ENCODE measurements at places on chromosomes 3 and 15. TPM values are rescaled to one million over a fixed set of nuclear protein-coding genes. Genes with fewer than 3 reads are reported as not detected.

GRCh38 chr15:62153228-62153627 lies 11.9 kb downstream of the C2CD4B start:
- no peaks in the 10 kb centered on the region for H3K36me3 ChIP-seq
- no peaks in the 10 kb centered on the region for H3K4me1 ChIP-seq
- no peak for DNase-seq
- H3K27ac ChIP-seq: no peak overlapping the region
- H3K27me3 ChIP-seq: no peaks in the 10 kb centered on the region

- no peaks in the 10 kb centered on the region for H3K27me3 ChIP-seq
- no peak overlapping the region for H3K4me3 ChIP-seq
- no peaks in the 10 kb centered on the region for H3K36me3 ChIP-seq
- DNase-seq: peak; percentile 28
- peak overlapping the region; percentile 24 for H3K27ac ChIP-seq
Measured at GRCh38 chr3:177150970-177151627, 46.2 kb downstream of the TBL1XR1 start.

DNA sequence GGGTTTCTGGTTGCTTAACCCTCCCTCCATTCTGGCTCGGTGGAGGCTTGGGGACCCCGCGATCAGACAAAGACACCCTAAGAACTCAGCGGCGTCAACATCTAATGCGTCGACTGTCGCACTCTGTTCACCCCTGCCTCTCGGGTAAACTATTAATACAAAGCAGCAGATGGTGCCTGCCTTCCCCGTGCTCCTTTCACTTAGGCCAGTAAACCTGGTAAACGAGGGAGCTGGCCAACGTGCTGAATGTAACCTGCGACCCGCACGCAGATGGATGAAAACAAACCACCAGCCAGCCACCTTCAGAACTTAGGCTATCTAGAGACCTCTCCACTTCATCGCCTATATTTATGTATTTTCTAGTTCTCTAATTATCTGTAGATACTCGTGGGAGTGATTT lies 848 bp upstream of the CADPS start:
- no peak overlapping the region for H3K4me3 ChIP-seq
- no peak overlapping the region for H3K27ac ChIP-seq
- H3K4me1 ChIP-seq: no peaks in the 10 kb centered on the region
- peak; percentile 87 for DNase-seq

DNA sequence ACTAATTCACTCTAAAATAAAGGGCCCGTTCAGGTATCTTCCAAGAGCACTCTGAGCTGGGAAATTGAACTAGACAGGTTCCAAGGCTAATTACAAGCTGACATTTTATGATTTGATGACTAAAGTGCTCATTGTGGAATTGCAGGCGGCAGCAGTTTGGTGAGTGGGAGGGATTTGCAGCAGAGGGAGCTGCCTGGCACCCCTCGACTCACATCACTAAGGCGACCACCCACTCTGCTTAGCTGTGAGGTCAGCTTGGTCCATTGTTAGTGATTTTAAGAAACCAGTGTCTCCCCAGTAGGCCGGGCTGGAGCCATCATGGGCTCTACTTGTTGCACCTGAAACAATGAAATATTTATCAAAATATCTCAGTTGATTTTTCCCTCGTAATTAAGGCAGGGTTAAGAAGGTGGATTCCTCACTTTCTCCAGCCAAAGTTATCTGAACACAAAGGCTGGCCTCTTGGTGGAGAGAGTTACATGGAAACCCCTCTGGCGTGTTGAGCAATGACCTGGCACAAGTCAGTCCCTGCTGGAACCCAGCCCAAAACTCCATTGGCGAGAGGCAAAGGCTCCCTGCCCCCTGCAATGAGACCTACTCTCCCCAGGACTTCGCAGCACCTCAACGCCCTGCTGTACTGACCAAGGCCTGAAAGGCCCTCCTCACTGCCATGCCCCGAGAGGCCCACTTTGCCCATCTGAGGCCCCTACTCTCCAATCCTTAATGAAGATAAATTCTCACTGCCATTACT lies 65.0 kb upstream of the ATP2B2 start:
- no peak for DNase-seq
- peaks cover 7% of the 10 kb centered on the region for H3K27me3 ChIP-seq
- no peaks in the 10 kb centered on the region for H3K36me3 ChIP-seq
- H3K4me3 ChIP-seq: no peak overlapping the region
- H3K27ac ChIP-seq: no peak overlapping the region

DNA sequence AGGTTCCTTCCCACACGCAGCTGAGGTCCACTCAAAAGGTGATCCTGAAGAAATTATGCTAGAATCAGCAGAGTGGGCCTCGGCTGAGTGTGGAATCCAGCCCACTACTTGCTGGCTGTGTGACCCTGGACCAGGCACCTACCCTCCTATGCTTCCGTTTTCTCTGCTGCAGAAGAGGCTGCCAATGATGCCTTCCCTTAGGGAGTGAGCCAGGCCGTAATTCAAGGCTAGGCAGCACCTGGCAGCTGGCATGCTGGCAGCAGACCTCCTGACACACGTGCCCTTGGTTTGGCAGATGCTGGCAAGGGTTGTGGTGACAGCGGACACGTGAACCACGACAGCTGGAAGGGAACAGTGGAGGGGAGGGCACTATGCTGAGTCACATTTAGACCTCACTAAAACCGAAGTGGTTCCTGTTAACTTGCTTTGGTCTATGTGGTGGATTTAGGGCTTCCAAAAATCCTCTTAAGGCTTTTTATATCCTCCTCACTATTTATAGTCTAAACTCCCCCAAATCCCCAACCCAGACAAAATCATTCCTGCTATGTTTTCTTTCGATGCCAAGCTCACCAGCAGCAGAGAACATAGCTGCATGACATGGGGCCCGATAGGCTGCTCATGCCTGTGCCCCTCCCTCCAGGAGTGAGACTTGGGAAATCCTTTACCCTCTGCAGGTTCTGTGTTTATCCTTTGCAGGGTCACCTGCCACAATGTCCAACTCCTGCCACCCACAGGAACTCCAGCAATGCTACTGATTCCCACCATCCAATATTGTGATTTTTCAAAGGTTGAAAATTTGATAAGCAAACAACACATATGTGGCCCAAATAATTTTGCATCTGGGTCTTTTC lies 10.6 kb upstream of the PCSK6 start:
- DNase-seq: no peak
- no peak overlapping the region for H3K4me3 ChIP-seq
- no peak overlapping the region for H3K27ac ChIP-seq
- no peaks in the 10 kb centered on the region for H3K36me3 ChIP-seq

- no peak overlapping the region for H3K27ac ChIP-seq
- no peak overlapping the region for H3K4me3 ChIP-seq
- H3K36me3 ChIP-seq: no peaks in the 10 kb centered on the region
- DNase-seq: no peak
Measured at GRCh38 chr3:60673123-60673522, 578.1 kb downstream of the FHIT start.

- H3K4me3 ChIP-seq: no peak overlapping the region
- H3K4me1 ChIP-seq: peaks cover 13% of the 10 kb centered on the region
- DNase-seq: no peak
- no peak overlapping the region for H3K27ac ChIP-seq
Measured at GRCh38 chr15:99981839-99982658, 248.8 kb upstream of the LYSMD4 start.

- H3K36me3 ChIP-seq: no peaks in the 10 kb centered on the region
- peaks cover 8% of the 10 kb centered on the region for H3K4me1 ChIP-seq
- no peak for DNase-seq
- H3K4me3 ChIP-seq: no peak overlapping the region
- no peaks in the 10 kb centered on the region for H3K27me3 ChIP-seq
Measured at GRCh38 chr3:13598201-13598600, 49.3 kb downstream of the FBLN2 start.

GRCh38 chr3:126355777-126356372 lies 1.3 kb downstream of the KLF15 start:
- peak; percentile 93 for DNase-seq
- H3K4me3 ChIP-seq: peak overlapping the region; percentile 96
- H3K27me3 ChIP-seq: peaks cover 27% of the 10 kb centered on the region
- peaks cover 17% of the 10 kb centered on the region for H3K4me1 ChIP-seq
- peak overlapping the region; percentile 83 for H3K27ac ChIP-seq

DNA sequence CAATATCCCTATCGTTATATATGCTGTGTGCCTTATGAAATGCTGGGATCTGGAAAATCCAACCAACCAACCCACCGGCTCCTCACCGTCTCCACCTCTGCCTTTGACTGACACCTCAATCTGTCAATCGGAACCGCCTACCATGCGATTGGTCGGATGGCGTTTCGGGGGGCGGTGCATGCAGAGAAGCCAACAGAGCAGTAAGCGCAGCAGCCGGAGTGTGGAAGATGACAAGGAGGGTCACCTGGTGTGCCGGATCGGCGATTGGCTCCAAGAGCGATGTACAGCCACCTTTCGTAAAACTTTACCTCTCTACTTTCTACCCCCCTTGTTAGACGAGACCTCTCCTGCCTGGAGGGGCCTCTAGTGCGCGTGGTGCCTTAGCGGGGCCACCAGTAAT lies 6.3 kb downstream of the CLK3 start:
- H3K4me3 ChIP-seq: no peak overlapping the region
- H3K36me3 ChIP-seq: no peaks in the 10 kb centered on the region
- H3K27me3 ChIP-seq: no peaks in the 10 kb centered on the region
- peaks cover 11% of the 10 kb centered on the region for H3K4me1 ChIP-seq

DNA sequence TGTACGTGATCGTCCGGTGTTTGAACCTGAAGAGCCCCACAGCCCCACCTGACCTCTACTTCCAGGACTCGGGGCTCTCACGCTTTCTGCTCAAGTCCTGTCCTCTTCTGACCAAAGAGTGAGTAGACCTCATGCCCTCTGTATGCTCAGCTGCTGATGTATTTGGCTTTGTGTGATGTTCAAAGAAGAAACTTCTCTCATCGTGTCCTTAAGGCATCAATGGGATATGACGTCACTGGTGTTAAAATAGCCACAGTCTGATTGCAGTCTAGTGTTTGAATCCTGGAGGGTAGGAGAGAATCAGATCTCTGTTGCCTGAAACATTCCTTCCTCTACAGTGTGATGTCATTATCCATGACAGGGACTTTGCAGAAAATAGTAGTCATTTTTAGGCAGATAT lies 28.1 kb downstream of the ABHD2 start:
- H3K27me3 ChIP-seq: no peaks in the 10 kb centered on the region
- H3K27ac ChIP-seq: peak overlapping the region; percentile 95
- H3K4me3 ChIP-seq: no peak overlapping the region
- H3K36me3 ChIP-seq: no peaks in the 10 kb centered on the region
- DNase-seq: no peak

DNA sequence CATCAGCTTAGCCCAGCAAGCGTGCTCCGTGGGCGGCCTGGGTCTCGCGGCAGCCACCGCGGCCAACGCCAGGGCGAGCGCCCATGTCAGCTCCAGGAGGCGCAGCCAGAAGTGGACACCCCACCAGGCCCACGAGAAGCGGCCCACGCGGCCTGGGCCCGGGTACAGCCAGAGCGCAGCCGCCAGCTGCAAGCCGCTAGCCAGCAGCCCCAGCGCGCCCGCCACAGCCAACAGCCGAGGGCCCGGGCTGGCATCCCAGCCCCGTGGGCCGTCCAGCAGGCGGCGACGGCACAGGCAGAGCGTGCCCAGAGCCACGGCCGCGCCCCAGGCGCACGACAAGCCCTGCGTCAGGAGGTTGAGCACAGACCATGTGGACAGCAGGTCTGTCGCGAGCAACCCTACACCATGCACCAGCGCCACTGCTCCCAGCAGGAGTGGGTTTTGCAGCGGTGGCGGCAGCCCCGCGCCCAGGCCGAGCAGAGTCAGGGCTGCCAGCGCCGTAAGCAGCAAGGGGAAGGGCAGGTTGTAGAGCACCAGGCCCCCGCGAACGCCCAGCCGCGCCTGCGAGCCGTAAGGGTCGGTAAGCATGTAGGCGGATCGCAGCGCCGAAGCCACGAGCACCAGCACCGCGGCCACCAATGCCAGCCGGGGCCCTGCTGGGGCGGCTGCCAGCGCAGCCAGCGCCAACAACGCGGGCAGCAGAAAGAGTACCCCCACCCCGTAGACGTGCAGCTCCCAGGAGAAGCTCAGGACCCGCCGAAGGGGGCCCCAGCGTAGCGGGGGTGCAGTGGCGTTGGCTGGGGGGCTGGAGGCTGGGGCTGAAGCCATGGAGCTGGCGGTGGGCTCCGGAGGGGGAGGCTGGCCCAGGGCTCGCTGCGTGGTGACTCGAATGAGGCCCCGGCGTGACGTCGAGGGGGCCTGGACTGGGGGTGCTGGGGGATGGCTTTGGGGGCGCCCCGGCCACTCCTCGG lies 4.9 kb downstream of the PRRT3 start:
- no peaks in the 10 kb centered on the region for H3K27me3 ChIP-seq
- H3K27ac ChIP-seq: no peak overlapping the region
- no peaks in the 10 kb centered on the region for H3K36me3 ChIP-seq
- peak overlapping the region; percentile 47 for H3K4me3 ChIP-seq
- peaks cover 7% of the 10 kb centered on the region for H3K4me1 ChIP-seq
- DNase-seq: peak; percentile 86

GRCh38 chr3:71872256-71872655 lies 87.3 kb upstream of the PROK2 start:
- H3K4me3 ChIP-seq: no peak overlapping the region
- DNase-seq: peak; percentile 23
- peaks cover 5% of the 10 kb centered on the region for H3K4me1 ChIP-seq
- H3K27me3 ChIP-seq: no peaks in the 10 kb centered on the region
- no peak overlapping the region for H3K27ac ChIP-seq
- H3K36me3 ChIP-seq: no peaks in the 10 kb centered on the region

DNA sequence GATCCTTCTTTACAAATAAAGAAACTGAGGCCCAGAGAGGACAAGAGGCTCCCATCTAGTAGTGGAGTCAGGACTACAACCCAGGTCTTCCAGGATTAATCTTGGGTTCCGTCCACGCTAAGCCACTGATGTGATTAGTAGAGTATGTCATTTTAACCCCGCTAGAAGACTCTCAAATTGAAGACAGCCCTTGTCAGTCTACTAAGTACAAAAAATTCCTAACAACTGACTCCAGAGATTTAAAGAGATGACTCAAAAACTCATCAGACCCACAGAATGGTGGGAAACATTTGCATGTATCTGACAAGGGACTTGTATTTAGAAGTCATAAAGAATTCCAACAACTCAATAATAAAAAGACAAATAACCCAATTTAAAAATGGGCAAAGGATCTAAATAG lies 145.3 kb downstream of the CNTN3 start:
- H3K36me3 ChIP-seq: no peaks in the 10 kb centered on the region
- peaks cover 5% of the 10 kb centered on the region for H3K4me1 ChIP-seq
- no peak overlapping the region for H3K27ac ChIP-seq
- no peak for DNase-seq
- no peaks in the 10 kb centered on the region for H3K27me3 ChIP-seq

DNA sequence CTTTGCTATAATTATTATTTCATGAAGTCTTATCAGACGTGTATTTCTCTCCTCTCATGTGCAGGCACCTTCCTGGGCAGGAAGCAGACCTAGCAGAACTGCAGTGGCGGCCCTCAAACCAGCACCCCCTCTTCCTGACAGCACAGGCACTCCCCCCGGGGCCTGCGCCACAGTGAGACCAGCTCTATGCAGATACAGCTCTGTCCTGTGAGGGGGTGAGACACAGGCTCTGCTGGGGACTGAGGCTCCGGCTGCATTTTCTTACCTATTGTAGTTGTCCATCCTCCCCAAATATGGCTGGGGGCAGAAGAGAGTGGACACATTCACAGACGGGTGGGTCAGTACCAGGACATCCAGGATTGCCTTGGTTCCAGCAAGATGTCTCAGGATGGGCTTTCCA lies 5.0 kb downstream of the CISH start:
- H3K4me1 ChIP-seq: peaks cover 28% of the 10 kb centered on the region
- DNase-seq: no peak
- no peaks in the 10 kb centered on the region for H3K27me3 ChIP-seq
- H3K27ac ChIP-seq: no peak overlapping the region
- H3K36me3 ChIP-seq: no peaks in the 10 kb centered on the region

Gene SLC22A14
- not detected for polyA plus RNA-seq

Gene SH2D7
- 0.22 TPM for polyA plus RNA-seq

Gene EPHB1
- polyA plus RNA-seq: 4.5 TPM

Gene IL12A
- 0.86 TPM for polyA plus RNA-seq

Gene CILP
- 96.4 TPM for polyA plus RNA-seq

Gene LRRIQ4
- polyA plus RNA-seq: not detected

Gene BOC
- 28.2 TPM for polyA plus RNA-seq
